ENCODE measurements at places on chromosomes 7 and 10.

DNA sequence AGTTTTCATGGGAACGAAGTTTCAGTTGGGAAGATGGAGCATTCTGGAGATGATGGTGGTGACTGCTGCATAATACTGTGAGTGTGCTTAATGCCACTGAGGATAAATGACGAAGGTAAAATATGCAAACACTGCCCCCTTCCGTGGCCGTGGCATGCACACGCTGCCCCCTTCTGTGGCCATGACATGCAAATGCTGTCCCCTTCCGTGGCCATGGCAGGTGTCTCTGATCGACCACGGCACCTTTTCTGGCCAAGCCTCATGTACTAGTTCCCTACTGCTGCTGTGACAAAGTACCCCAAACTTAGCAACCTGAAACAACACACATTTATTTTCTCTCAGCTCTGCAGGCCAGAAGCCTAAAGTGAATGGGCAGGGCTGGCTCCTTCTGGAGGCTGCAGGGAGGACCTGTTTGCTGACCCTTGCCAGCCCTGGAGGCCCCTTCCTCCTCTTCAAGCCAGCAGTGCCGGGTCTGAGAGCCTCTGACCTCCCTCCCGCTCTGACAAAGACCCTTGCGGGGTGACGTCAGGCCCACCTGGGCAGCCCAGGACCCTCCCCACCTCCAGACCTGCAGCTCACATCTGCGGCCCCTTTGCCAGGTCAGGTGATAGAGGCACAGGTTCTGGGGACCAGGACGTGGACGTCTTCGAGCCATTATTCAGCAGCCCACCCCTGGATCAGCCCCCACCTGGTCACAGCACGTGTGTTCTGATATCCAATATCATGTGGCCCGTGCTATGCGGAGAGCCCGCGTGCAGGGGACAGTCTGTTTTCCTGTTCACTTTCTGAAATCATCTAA lies 82.0 kb downstream of the MICALL2 start:
- no peak for DNase-seq

DNA sequence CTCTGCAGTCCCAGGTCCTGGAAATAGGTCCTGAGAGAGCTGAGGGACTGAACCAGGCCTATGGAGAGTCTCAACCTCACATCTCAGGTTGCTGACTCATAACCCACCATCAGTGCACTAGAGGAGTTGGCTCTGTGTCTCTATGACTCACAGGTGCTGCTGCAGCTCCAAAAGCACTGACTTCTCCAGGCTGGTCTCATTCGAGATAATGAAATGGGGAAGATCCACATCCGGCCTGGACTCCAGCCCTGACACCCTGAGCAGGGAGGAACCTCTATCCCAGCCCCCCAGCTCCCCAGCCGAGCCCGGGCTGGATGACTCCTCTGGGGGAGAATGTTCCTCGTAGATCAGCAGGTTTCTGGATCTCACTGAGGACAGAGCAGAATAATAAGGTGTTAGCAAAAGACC lies 35.5 kb upstream of the DGKI start:
- DNase-seq, result no peak

GRCh38 chr7:81007051-81007450 lies 88.2 kb upstream of the SEMA3C start:
- DNase-seq, result no peak

GRCh38 chr7:84452618-84453017 lies 258.0 kb upstream of the SEMA3A start:
- DNase-seq, result no peak

DNA sequence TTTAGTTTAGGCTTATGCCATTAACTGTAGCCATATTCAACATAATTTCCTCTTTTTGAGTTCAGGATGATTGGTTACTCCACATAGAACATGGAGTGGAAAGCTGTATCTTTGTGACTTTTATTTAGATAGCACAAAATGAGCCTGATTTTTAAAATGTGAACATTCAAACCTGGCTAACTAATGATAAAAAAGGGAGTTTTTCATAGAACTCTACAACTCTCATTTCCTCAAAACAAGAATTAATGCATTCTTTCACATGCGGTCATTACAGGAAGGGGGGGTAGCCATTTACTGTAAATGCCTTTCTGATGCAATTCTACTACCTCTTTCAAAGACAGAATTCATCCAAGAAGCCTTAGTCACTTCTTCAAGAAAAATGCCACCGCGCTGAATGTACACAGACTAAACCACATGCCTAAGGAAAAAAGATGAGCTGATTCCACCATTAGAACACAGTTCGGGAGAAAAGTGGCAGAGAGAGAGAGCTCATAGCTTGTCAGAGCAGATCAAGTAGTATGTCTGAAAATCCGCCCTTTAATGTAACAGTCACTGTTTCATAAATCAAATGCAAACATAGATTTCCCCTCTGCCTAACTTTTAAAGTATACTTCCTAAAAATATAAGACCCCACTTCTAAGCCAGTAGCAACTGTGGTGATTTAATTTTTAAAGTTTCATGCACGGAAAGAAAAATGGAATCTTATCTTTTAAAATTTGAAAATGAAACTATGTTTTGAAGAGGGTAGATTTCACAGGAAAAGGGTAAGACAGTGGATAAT lies 226.4 kb upstream of the KLF14 start:
- DNase-seq, result peak; percentile 82

All from hematopoietic multipotent progenitor cell treated with erythropoietin and hydrocortisone succinate and interleukin-3 and kit ligand, for 4 days (in vitro differentiated cells).